ENCODE measurements at places on chromosomes 5 and 9.

DNA sequence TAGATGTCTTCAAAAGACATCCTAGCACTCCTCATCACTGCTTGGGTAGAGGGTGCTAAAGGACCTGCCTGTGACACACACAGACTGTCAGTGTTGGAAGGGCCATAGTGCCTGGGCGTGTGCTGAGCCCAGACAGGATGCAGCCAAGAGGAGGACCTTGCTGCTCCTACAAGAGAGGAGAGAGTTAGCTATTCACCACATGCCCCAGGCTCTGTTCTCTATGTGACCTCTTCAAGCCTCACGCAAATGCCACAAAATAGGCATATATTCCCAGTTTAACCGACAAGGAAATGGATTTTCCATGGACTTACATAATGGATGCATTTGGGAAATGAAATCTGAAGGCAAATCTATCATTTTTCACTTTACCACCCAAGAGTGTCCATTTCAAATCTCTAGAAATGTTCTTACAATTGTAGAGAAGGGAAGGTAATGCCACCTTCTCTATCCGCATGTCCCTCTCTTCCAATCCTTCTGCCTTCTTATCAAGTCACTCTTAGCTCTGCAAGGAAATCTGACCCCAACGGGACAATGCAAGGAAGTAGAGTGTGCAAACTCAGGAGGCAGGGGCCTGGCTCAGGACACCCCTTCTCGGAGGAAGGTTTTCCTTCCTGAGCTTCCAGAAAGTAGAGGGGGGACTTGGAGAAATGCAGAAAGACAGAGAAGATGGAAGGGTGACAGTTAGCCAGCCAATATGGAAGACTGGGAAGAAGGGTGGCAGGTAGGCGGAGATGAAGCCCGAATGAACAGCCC is 49.5 kb downstream of the TRIM32 start:
- no peak for DNase-seq

DNA sequence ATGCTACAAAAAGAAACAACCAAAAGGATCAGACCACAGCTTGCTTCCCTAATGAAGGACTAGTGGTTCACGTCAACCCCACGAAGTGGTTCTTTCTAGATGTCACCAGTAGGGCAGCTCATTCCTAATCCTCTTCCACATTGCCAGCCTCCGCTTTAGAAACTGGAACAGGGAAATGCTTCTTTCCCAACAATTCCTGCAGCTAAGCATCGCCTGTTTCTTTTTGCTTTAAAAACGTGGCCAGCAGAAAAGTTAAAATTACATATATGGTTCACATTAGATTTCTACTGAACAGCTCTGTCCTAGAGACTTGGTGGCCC is 100.2 kb downstream of the MTX3 start:
- no peak for DNase-seq

GRCh38 chr5:81788329-81788728 is 37.4 kb upstream of the SSBP2 start:
- DNase-seq = no peak

DNA sequence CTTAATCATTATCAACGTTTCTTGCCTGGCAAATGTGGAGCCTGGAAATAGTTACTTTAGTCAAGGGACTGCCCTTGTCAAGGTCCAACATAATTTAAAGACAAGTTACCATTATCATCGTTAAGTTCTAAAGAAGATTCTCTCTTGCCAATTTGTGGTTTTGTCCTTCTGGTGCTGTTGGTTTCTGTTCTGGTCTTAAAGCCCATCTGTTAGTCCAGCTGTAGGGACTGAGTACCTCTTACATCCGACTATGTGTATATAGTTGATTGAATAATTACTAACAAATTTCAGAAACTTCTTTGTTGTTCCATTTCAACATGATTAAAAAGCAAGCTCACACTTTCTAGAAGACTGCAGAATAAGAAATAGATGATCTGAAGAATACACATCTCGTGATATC is 1854.9 kb downstream of the MAT2B start:
- no peak for DNase-seq

DNA sequence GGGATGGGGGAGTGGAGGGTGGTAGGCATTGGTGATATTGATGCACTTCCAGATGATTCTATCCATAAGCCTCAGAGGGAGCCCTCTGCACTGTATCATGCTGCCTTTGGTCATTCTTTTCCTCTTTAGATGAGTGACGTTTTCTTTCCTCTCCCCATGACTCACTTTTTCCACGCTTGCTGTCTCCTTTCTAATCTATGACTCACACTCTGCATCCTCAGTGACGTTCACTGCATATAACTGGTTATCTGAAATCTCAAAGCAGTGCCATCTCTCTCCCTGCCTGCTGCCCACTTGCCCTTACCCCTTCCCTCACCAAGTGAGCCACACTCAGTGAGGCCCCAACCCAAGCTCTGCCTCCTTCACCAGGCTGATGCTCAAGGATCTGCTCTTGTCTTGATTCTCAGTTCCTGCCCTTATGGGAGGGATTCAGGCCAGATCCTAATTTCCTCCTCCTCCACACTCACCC is 31.6 kb downstream of the PTGS1 start:
- peak; percentile 89 for DNase-seq

- peak; percentile 7 for DNase-seq
Observed at GRCh38 chr5:118224546-118224945, 763.8 kb downstream of the DTWD2 start.

DNA sequence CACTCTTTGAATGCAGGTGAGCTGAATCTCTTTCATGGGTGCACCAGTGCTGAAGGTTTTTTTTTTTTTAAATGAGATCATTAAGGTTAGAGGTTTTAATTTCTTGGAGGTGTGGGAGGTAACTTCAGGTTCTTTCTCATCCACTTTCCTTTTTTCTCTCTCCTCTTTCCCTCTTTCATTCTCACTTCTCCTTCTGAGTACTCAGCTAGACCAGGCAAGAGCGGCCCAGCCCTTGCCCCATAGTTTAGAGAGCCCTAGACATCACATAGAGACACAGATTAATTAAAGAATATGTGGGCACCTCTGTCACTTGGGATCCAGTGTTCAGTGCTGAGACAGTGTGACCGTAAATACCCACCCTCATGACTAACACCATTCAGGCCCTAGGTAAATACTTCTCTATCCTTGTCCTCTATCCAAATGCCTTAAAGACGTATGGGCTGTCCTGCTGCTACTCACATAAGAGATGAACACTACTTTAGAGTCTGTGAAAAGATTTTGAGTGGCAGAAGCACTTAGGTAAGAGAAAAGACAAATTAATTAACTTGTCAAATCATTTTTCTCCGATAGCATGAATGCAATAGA is 174.1 kb downstream of the TLE4 start:
- no peak for DNase-seq

- DNase-seq = no peak
Observed at GRCh38 chr5:62719061-62719720, 140.6 kb downstream of the LRRC70 start.

- DNase-seq = no peak
Observed at GRCh38 chr9:137920753-137921152, 43.2 kb downstream of the CACNA1B start.

DNA sequence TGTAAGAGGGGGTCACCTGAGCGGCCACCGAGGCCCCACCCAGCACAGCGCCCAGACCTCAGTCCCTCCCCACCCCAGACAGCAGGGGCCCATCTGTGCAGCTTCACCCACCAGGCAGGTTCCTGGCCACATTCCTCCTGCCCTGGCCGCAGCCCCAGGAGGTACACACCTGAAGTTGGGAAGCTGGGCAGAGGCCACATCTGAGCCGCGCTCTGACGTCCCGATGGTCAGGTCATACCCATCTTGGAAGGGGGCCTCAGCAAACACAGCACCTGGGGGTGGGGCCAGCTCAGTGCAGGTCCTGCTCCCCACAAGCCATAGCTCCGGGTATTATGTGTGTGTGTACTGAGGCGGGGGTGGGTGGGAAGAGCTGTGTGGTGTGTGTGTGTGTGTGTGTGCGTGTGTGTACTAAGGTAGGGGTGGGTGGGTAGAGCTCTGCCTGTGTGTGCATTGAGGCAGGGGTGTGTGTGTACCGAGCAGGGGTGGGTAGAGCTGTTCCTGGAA is 5.6 kb downstream of the SPOUT1 start:
- DNase-seq = no peak

- no peak for DNase-seq
Observed at GRCh38 chr5:143360755-143361154, 42.7 kb downstream of the NR3C1 start.

- DNase-seq = no peak
Observed at GRCh38 chr9:20238921-20239320, 383.4 kb downstream of the MLLT3 start.

GRCh38 chr5:3886524-3887451 is 291.2 kb downstream of the IRX1 start:
- no peak for DNase-seq

DNA sequence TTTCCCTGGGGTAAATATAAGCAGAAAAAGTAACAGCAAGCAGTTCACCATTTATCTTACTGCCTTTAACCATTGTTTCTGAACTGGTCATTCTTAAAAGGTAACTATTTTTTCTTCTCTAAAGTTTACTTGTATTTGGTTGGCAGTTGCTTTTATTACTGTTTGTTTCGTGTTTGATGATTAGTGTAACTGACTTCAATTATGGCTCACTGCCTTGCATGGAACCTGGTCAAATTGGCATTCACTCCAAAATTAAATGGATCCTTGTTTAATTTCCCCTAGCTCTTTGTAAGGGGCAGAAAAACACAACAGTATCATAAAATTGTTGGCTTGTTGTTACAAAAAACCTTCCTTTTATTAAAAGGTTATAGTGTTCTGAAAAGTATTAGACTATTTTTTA is 1723.9 kb upstream of the CDH6 start:
- DNase-seq = no peak

DNA sequence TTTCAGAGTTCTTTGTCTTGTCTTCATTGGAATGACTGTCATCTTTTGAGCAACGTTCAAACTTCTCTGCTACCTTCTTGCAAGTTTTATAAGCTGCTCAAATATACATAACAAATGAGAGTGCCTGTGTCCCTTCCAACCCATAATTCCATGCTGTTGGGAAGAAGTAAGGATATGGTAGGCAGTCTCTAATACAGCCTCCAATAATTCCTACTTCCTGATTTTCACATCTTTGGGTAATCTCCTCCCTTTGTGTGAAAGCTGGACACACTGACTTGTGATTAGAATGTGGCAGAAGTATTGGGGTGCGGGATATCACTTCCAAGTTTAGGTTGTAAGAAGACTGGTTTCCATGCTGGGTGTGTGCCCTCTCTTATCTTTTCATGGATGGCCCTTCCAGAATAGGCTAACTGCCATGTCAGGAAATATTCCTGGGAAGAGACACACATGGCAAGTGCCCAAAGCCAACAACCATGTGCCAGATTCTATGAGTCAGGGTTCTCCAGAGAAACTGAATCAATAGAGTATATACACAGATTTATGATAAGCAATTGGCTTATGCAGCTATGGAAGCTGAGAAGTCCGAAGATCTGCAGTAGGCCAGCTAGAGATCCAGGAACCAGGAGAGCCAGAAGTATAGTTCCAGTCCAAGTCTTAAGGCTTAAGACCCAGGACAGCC is 531.3 kb downstream of the NTRK2 start:
- DNase-seq = peak; percentile 32

GRCh38 chr5:145872486-145872885 is 328 bp downstream of the GRXCR2 start:
- DNase-seq = no peak

DNA sequence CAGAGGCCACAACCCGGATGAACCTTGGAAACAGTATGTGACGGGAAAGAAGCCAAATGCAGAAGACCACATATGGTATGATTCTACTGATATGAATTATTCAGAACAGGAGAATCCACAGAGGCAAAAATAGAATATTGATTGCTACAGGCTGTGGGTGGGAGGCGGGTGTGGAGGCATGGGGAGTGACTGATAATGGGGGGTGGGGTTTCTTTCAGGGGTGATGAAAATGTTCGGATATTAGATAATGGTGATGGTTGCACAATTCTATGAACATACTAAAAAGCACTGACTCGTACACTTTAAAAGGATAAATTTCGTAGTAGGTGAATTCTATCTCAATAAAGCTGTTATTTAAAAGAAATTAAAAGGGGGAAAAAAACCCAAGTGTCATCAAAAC is 10.7 kb downstream of the IL4 start:
- DNase-seq = no peak

DNA sequence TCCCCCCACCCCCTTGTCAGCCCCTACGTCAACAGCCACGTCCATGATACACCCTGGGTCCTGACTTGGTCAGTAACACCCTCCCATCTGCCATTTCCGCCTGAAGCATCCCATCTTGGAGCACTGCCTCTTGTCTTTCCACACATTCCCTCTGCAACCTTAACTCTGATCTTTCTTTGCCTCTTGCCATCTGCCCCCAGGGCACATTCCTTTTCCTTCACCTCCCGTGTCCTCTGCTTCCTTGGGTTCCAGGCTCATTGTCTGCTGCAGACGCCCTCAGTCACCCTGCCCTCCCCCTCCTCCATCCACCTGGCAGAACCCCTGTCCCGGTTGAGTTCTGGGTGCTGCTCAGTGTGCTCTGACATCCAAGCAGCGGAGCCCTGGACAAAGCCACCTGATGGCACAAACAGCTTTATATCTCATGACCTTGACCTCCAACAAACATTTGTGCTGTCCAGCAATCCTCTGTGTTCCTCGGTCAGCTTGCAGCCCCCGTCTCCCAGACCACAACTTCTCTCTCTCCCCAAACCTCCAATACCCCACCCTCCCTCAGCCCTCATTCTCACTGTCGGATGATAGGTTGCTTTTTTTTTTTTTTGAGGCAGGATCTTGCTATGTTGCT is 97.7 kb upstream of the IER5L start:
- peak; percentile 45 for DNase-seq

DNA sequence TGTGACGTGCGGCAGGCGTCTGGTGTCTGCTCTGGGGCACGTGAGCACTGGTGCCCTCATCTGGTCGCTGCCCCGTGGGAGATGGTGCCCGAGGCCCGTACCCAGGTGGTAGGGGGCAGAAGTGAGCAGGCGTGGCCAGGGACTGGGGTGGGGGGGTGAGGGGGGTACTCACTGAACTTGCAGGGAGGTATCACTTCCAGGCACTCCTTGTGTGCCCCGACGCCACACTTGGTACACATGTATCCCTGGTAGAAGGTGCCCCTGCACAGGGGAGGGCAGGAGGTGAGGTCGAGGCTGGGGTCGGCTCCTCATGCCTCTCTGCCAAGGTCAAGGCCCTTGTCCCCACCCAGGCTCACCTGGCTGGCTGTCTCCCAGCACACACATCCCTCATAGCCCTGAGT is 45.2 kb upstream of the SARDH start:
- DNase-seq = no peak

DNA sequence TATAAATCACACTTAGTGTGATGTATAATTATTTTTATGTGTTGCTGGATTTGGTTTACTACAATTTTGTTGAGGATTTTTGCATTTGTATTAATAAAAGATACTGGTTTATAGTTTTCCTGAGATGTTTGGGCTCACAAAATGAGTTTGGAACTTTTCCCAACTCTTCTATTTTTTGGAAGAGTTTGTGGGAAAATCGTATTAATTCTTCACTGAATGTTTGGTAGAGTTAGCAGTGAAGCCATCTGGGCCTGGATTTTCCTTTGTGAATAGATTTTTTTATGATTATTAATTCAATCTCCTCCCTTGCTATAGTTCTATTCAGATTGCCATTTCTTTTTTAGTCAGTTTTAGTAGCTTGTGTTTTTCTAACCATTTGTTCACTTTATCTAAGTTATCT is 201.7 kb upstream of the NFIL3 start:
- no peak for DNase-seq

- DNase-seq = no peak
Observed at GRCh38 chr5:97627272-97627671, 444.2 kb upstream of the RIOK2 start.

GRCh38 chr9:132324425-132324824 is 30.4 kb downstream of the SETX start:
- no peak for DNase-seq

GRCh38 chr5:82335806-82336205 is 57.7 kb upstream of the RPS23 start:
- peak; percentile 31 for DNase-seq

- DNase-seq = no peak
Observed at GRCh38 chr5:141633871-141634561, 2.6 kb downstream of the HDAC3 start.
